ENCODE measurements at places on chromosomes 11 and 22. TPM values are rescaled to one million over a fixed set of nuclear protein-coding genes. Genes with fewer than 3 reads are reported as not detected.

The KDM4E gene
- total RNA-seq: not detected

The CELSR1 gene
- total RNA-seq: 0.82 TPM

The TRIM51 gene
- total RNA-seq: not detected

DNA sequence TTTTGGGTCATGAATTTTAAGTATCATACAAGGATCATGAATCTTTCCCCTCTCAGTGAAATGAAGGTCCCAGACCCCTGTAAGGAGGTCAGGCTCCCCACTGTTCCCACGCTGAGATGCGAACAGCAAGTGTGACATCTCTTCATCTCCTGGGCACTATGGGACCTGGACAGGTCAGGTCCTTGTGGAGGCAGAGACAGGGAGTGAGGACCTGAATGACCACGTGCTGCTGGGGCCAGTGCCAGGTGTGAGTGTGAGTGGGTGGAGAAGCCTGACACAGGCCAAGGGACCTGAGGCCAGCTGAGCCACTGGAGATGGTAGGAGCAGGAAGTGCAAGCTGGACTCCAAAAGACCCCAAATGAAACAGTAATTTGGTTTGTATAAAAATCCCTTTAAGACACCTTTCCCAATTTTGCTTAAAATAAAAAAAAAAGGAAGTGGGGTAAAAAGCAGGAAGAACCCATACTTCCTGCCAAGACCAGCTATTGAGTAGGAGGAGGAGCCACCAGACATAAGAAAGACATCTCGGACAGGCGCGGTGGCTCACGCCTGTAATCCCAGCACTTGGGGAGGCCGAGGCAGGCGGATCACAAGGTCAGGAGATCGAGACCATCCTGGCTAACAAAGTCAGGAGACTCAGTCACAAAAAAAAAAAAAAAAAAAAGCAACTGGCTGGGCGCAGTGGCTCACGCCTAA is 35.4 kb upstream of the SERPIND1 start:
- no peak for DNase-seq

DNA sequence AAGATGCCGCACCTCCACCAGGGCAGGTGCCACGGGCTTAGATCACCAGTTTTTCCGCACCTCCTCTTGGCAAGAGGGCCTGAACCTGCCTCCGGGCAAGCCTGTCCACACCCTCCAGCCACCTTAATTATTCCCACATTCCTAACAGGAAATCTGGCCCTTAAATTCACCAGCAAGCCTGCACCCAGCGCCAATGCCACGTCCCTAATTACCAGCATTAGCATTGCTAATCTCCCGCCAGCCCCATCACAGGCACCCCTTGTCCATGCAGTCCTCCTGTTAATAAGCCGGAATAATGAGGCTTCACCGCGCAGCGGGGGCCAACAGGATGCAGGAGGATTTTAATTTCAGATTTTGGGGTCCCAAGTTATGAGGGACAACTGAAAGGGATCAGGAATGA is 69.7 kb downstream of the PHF21B start:
- no peak for DNase-seq

DNA sequence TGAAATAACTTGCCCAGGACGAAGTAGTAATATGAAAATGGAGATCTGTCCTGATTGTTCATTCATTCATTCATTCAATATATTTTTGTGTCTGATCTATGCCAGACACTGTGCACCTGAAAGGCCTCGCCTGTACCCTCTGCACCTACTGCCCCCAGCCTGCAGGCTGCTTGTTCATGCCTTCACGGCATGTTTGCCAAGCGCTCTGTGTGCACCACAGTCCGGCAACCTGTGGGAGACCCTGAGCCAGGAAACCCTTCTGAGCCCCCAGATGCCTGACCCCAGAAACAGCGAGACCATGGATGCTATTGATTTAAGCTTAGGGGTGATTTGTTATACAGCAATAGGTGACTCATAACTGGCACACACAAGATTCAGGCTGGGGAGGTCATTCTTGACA is 47.0 kb downstream of the RTL6 start:
- no peak for DNase-seq

GRCh38 chr22:43308060-43308830 is 34.9 kb downstream of the SCUBE1 start:
- no peak for DNase-seq

DNA sequence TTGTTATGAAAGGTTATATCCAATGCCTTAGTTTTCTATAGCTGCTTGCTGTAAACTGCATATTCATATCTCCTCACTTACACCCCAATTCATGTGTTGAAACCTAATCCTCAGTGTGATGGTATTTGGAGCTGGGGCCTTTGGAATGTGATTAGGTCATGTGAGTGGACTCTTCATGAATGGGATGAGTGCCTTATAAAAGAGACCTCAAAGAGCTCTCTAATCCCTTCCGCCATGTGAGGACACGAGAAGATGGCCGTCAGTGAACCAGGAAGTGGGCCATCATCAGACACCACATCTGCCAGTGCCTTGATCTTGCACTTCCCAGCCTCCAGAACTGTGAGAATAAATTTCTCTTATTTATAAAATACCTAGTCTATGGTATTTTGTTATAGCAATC is 79.3 kb downstream of the CYP2R1 start:
- DNase-seq: no peak

DNA sequence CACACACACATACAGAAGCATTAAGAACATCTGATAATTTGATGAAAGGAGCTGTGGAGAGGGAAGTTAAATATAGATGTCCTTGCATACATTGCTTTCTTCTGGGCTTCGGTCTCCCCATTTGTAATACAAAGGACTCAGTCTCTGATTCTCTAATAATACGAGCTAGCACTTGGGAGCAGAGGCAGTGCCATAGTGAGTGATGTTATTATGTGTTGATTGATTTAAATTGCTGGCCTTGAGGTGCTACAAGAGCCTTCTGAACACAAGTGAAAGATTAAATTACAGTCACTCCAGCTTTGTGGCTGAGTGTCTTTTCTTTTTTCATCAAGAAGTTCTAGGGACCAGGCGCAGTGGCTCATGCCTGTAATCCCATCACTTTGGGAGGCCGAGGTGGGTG is 61.5 kb upstream of the HMGXB4 start:
- DNase-seq: no peak

GRCh38 chr11:109783840-109784239 is 309.4 kb upstream of the ZC3H12C start:
- no peak for DNase-seq

GRCh38 chr22:17137170-17137569 is 16.0 kb upstream of the TMEM121B start:
- peak; percentile 38 for DNase-seq

- no peak for DNase-seq
Observed at GRCh38 chr11:31641477-31642062, 132.0 kb downstream of the ELP4 start.

DNA sequence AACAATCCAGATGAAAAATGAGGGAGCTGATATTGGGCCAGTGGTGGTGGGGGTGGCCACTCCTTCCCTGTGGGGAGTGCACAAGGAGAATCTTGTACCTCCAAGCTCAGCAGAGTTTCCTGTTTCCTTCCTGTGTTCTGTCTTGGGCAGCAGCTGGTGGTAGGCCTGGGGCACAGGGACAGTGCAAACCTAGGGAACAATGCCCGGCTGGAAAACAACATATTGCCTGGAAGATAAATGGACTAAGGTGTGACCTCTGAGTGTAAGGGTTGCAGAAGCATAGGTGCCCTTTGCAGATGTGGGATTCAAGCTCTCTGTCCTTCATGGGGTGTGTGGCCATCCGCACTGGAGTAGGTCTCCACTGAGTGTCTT is 5.8 kb upstream of the JAM3 start:
- DNase-seq: no peak

DNA sequence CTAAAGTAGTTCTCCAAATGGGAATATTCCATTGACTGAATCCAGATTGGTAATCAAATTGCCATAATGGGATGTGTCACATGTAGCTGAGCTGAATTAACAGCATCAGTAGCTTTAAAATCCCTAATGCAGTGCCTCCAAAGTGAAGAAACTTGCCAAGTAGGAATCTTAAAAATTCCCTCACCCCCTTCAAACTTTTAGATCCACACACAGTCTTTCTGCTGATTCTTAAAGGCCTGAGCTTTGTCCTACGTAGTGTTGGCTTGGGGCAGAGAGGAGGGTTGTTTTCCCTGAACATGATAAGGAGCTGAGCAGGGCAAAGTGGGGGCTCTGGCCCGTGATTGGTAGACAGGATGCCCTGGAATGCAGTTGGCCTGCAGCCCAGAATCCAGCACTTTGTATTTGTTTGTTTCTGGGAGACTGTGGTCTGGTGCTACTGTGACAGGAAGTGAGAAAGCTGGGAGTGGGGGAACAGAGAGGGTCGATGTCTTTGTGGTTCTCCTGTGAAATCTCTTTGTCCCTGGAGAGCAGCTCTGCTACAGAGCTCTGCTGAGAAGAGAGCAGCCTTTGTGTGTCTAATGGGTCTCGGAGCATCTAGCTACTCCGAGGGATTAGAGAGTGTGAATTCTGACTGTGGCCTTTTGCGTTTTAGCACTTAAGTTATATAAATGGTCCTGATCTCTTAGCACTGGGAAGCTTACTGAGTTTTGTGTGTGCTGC is 16.9 kb downstream of the CTNND1 start:
- DNase-seq: peak; percentile 94

GRCh38 chr11:117523680-117524079 is 196.0 kb downstream of the CEP164 start:
- no peak for DNase-seq

DNA sequence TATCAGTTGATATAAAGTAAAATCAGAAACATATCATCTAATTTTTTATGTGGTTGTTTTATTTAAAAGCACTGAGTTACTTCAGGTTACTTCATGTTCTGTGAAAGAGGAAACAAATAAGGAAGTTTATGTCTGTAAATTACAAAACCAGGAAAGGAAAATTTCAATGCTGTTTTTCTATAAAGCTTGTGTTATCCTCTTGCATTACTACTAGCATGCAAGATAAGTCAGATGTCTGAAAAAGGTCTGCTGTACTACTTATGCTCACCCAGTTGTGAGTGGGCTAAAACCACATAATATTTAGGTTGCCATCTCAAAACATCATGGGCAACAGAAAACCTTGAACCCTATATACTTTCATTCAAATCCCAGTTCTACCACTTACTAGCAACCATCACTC is 121.5 kb downstream of the ATG16L2 start:
- no peak for DNase-seq

GRCh38 chr11:37512156-37512780 is 914.2 kb upstream of the RAG2 start:
- no peak for DNase-seq

DNA sequence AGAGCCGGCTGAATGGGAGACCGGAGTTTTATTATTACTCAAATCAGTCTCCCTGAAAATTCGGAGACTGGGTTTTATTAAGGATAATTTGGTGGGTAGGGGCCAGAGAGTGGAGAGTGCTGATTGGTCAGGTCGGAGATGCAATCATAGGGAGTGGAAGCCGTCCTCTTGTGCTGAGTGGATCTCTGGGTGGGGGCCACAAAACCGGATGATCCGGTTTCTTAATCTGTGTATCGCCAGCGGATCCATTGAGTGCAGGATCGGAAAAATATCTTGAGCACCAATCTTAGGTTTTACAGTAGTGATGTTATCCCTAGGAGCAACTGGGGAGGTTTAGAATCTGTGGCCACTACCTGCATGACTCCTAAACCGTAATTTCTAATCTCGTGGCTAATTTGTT is 886 bp upstream of the NIPSNAP1 start:
- DNase-seq: no peak

GRCh38 chr11:111363985-111364384 is 15.1 kb downstream of the POU2AF1 start:
- no peak for DNase-seq

All from sigmoid colon (tissue), 7 donors.